ENCODE measurements at places on chromosomes 16 and 17.

DNA sequence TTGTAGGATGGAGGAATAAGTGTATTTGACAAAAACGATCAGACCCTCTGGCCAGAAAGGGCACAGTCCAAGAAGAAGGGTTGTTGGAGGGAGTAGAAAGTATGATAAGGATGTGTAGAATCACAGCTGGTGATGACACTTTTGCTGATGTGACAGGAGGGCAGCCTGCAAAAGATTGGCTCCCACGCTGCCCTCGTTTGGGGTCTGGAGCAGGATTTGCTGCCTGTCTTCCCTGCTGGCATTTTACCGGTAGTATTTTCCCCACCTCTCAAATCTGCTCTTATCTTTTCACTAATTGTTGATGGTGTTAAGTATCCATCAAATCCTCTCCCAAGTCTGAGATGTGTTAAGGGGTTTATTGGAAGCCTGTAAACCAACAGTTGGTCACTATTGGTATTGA is 208.8 kb downstream of the CCDC182 start:
- DNase-seq = no peak

- DNase-seq = no peak
These were observed 19.1 kb downstream of the ETV4 start for GRCh38 chr17:43526886-43527648.

- DNase-seq = no peak
These were observed 110.2 kb upstream of the CACNG5 start for GRCh38 chr17:66724581-66725341.

DNA sequence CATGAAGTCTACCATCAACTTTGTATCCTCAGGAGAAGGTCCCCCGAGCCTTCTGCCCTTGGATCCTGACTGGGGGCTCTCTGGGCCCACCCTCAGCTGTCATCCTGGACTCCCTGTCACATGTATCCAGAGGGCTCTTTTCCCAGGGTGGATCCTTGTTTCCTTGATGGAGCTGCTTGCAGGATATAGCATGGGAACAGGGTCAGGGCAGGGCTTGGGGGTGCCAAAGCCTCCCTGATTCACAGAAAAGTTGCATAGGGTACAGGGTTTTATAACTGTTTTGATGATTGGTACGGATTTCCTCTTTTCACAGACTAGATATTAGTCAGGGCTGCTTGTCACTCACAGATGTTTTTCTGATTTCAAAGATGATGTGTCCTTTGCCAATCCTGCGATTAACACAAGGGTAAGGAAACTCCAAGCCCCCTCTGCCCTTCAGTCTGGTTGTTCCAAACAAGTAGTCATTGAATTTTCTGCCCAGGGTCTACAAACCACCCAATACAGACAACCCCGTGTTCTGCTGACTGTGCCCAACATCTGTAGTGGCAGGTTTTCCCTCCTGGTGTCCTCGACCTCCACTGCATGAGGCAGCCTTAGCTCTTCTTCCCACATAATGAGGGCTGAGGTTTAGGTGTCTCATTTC is 20.6 kb upstream of the SLC35G3 start:
- DNase-seq = no peak

DNA sequence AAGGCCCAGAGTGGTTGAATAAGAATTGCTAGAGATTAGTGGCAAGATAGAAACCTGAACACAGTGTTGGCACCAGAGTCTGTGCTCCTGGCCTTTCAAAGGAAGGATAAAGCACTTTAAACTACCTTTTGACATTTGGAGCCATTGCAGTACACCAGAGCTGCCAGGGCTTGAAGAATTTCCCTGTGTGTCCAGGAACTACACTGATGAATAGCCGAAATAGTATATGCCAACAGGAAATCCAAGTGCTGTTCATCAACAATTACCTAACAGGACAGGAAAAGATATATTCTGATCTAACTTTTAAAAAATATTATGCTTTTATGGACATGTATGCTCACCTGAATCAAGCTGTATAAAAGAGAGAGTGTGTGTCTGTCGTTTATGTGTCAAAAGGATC is 5.1 kb downstream of the HEATR6 start:
- no peak for DNase-seq

DNA sequence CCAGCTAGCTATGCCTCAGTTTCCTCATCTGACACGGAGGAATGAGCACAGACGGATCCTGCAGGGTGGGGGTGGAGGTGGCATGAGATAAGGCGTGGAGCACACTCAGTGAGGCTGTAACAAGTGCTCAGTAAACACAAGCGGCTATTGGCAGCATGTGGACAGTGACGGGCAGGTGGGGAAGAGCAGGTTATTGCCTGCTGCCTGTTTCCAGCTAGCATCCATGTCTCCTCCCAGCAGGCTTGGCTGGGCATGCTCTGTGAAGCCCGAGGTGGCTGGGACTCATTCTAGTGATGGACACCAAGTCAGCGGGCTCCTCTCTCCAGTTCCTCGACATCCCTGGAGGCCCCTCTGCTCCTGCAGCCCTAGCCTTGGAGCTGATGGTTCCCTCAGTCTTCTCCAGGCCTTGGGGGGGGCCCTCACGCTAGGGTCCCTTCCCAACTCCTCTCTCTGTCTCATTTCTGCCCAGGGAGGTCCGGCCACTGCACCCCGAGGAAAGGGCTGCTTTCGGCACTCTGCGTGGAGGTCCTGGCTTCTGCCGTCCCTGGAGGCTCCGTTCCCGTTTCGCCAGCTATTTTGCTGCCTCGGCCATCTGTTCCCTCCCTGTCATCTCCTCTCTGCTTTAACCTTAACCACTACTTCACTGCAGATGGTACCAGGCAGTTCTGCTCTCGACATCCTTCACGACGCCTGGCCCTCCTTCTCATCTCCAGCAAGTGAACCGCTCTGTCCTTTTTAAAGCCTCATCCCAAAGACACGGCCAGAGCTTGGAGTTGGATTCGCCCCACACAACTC is 6.2 kb downstream of the RTN4RL1 start:
- DNase-seq = no peak

DNA sequence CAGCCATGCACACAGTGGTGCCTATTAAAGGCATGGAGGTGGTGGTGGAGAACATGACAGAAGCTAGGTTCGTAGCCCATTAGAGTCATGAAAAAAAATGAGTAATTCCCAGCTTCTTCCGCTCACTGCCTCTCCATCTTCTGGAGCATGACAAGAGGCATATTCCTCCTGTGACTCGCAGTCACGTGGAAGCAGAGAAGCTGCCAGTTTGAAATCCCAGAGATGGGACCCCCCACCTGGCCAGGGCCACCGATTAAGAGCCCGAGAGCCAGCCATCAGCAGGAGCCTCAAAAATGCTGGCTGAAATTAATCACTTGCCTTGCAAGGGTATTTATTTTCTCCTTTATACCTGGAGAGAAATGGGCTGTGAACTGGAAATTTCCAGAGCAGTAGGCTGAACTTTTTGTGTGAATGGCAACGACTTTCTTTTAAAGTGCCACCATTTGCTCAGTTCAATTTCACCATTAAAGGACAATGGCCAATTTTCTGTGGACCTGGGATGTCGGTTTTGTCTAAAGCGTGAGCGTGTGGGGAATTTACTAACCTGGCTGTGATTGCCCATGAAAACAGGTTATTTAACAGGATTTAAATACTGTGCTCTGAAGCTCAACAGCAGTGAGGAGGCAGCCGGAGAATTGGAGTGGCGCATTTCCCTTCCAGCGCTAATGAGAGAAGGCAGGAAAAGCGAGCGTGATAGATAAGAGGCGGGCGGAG is 189.7 kb upstream of the SDK2 start:
- no peak for DNase-seq

DNA sequence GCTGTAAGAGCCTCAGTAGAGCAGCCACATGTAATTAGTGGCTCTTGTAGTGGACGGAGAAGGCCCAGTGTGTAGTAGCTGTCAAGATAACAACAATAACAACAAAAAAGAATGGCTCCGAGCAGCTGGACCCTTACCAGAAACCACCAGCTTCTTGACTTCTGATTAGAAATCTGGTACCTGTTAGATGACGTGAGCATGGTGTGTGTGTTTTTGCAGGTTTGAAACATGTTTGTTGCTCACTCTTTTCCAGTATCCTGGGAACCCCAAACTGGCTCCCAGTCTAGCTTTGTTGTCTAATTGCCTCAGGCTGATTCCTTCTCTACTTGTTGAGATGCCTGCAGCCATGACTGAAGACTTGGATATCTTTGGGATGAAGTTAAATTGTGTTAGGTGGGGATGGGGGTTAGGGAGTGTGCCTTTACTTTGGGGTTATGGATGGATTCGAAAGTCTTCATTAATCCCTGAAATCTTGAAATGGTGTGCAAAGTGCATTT is 21.0 kb downstream of the IGF2BP1 start:
- no peak for DNase-seq

DNA sequence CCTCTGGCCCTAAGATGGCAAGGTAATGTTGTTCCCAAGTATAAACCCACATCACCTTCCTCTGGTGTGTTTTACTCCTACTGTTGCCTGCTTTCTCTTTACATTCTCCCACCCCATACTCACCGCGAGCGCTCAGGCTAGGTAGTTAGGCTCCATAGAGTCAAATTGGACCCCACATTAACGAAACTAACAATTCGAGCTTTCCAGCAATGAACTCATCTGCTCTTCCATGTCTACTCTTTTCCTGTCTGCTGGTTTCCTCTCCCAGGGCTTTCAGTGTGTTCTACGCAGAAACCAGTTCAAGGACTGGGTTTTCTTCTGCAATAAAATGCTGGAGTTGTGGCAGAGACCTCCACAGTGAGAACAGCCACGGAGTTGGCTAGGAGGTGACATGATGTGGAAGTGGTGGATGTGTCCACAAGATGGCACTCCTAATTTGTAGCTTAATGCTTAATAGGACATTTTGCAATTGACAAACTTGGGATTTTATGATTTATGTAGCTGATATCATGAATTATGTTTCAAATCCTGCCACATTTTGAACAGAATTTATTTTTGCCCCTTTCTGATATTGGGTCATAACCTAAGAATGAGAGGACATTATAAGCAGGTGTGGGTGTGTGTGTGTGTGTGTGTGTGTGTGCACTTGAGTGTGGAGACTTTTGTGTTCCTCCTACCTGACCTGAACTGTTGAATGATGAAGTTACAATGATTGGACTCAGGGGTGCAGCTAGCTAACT is 2.2 kb upstream of the UQCRC2 start:
- no peak for DNase-seq

- DNase-seq = no peak
These were observed 3.0 kb upstream of the CCL2 start for GRCh38 chr17:34252095-34252443.
